Activated B cell treated with CpG ODN at 0.5 μM for 24 hours (primary cell): ENCODE measurements at places on chromosomes 1 and 21.

DNA sequence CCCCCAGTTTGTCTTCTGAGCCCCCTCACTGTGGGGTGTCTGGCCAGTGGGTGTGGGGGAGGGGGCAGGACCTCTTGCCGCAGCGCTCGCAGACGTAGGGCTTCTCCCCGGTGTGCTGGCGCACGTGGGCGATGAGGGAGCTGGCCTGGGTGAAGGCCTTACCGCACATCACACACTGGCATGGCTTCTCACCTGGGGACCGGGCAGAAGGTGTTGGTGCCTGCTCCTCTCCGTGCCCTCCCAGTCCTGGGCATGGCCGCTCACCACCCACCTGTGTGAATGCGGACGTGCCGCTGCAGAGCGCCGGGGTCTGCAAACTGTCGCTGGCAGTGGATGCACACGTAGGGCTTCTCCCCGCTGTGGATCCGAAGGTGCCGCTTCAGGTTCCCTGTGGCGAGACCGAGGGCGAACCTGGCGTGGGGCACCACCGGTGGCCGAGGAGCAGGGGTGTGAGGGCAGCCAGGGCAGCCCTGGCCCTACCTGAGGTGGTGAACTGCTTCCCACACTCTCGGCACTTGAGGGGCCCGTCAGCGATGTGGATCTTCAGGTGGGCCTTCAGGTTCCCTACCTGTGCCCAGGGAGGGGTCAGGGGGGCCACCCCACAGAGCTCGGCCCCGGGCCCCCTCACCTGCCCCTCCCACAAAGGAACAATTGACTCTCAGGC lies 32.4 kb downstream of the ZBTB17 start:
- H3K27me3 ChIP-seq = no peaks in the 10 kb centered on the region
- no peak overlapping the region for H3K27ac ChIP-seq
- H3K4me1 ChIP-seq = peaks cover 19% of the 10 kb centered on the region
- DNase-seq = no peak
- H3K36me3 ChIP-seq = peaks cover 81% of the 10 kb centered on the region

DNA sequence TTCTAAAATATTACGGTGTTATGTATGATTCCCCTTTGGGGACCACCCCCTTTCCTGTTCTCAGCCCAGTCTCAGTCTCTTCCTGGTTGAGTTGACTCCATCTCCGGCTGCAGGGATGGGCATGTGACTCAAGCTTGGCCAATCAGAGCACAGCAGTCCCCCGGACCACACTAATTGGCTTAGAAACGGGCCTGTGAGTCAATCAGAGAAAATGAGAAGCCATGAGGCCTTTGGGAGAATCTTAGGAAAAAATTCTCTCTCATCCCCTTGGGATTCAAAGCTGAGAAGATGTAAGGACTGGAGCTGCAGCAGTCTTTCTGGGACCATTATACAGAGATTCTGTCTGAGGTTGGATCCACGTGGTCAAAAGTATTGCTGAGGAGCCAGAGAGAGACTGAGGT lies 10.7 kb upstream of the FHAD1 start:
- no peak overlapping the region for H3K4me3 ChIP-seq
- H3K27ac ChIP-seq = no peak overlapping the region
- no peaks in the 10 kb centered on the region for H3K36me3 ChIP-seq
- DNase-seq = no peak
- peaks cover 4% of the 10 kb centered on the region for H3K4me1 ChIP-seq
- H3K27me3 ChIP-seq = peaks cover 2% of the 10 kb centered on the region

DNA sequence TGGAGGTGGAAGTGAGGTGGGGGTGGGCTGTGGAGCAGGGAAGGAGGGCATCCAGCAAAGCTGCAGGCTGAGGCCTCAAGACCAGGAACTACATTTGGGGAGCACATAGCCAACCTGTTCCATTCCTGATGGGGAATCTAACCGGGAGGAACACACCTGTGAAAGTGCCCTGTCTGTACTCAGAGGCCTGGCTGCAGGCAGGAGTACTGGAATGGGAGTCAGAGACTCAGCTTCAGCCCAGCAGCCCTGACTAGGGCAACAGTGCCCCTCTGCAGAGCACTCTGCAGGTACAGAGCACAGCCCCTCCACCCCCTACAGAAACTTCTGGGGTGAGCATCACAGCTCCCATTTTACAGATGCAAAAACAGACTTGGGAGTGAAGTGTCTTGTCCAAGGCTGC lies 126.4 kb downstream of the DMRTB1 start:
- H3K4me3 ChIP-seq = no peak overlapping the region
- H3K27ac ChIP-seq = no peak overlapping the region

- H3K27me3 ChIP-seq = no peaks in the 10 kb centered on the region
- H3K4me1 ChIP-seq = peaks cover 20% of the 10 kb centered on the region
- H3K27ac ChIP-seq = no peak overlapping the region
- DNase-seq = no peak
Measured at GRCh38 chr1:75265792-75266191, 131.6 kb downstream of the LHX8 start.

DNA sequence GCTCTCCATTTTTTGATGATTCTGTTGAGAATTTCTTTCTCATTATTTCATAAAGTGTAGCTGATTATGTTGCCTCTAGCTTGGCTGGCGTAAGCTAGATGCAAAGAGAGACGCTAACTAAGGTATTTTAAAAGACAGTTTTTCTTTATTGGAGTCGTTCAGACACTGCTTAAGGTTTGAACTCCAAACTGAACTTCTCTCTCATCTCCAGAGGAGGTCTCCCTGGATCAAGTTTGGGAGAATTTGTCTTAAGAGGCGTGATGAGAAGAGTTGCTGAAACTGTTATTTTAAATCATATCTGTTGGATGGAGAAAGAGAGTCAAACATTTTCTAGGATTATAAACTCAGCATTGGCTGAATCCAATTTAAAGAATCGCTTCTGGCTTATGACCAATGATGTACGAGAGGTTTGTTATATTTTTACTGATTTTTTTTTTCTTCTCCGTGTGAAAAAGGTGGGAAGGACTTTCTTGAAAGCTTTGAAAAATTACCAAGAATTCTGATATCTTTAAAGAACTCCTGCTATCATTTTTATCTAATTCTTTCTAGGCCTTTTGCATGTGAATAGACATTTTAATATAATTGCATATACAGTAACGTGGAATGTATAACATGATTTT lies 34.0 kb downstream of the MAP3K7CL start:
- DNase-seq = no peak
- H3K4me1 ChIP-seq = peaks cover 7% of the 10 kb centered on the region
- no peaks in the 10 kb centered on the region for H3K27me3 ChIP-seq
- H3K4me3 ChIP-seq = no peak overlapping the region
- H3K36me3 ChIP-seq = peaks cover 12% of the 10 kb centered on the region
- no peak overlapping the region for H3K27ac ChIP-seq

- DNase-seq = no peak
- H3K27me3 ChIP-seq = no peaks in the 10 kb centered on the region
- peaks cover 9% of the 10 kb centered on the region for H3K4me1 ChIP-seq
- H3K27ac ChIP-seq = no peak overlapping the region
- H3K36me3 ChIP-seq = peaks cover 45% of the 10 kb centered on the region
Measured at GRCh38 chr1:44242746-44243145, 29.5 kb downstream of the DMAP1 start.

- H3K4me1 ChIP-seq = no peaks in the 10 kb centered on the region
- H3K36me3 ChIP-seq = no peaks in the 10 kb centered on the region
- no peaks in the 10 kb centered on the region for H3K27me3 ChIP-seq
- H3K4me3 ChIP-seq = no peak overlapping the region
- no peak overlapping the region for H3K27ac ChIP-seq
Measured at GRCh38 chr1:29789910-29790247, 553.6 kb downstream of the PTPRU start.
